Activated CD8-positive, alpha-beta memory T cell treated with anti-CD3 and anti-CD28 coated beads, Interleukin-2, amount 10 ng/mL, durations not matched to agents 7 days and 5 days (primary cell): ENCODE measurements at places on chromosomes 4 and X. TPM values are rescaled to one million over a fixed set of nuclear protein-coding genes. Genes with fewer than 3 reads are reported as not detected.

DNA sequence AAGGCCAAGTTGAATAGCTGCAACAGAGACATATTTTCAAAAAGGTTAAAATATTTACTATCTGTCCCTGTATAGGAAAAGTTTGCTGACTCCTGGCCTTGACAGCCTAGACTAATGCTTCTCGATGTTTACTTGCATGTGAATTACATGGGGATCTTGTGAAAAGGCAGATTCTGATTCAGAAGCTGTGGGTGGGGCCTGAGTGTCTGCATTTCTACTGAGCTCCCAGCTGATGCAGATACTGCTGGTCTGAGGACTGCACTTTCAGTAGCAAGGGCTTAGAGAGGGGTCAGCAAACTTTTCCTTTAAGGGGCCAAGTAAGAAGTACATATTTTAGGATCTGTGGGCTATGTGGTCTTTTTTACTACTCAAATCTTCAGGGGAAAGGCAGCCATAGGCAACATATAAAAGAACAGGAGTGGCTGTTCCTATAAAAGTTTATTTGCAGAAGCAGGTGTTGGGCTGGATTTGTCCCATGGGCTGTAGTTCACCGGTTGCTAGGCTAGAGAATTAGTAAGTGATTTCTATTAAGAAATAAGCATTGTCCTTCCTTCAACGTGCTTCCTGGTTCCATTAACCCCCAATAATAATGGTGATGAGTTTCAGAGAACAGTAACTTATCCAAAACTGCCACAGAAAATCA, 97.2 kb upstream of the PDE5A start:
- H3K4me3 ChIP-seq, result no peak overlapping the region
- H3K36me3 ChIP-seq, result no peaks in the 10 kb centered on the region
- no peaks in the 10 kb centered on the region for H3K27me3 ChIP-seq
- no peaks in the 10 kb centered on the region for H3K4me1 ChIP-seq

DNA sequence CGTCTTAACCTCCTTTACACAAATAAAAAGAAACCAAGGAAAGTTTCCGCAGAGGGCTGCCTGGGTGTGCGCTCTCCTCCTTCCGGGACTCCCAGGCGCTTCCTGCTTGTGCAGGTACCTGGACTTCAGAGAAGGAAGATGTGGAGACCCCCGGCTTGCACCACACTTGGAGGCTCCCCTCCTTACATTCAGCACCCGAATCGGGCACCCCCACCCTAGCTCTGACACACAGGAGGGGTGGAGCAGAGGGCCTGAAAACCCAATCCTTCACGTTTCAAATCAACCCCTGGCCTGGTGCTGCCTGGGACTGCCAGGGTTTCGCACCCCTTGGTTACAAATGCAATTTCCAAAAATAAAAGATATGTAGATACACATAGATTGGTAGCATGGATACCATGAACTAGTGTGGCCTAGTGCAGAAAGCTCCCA, 3.1 kb downstream of the NKX3-2 start:
- no peak overlapping the region for H3K27ac ChIP-seq
- no peak for DNase-seq
- no peak overlapping the region for H3K4me3 ChIP-seq
- peaks cover 8% of the 10 kb centered on the region for H3K36me3 ChIP-seq
- peaks cover 86% of the 10 kb centered on the region for H3K27me3 ChIP-seq

- no peak for DNase-seq
- no peaks in the 10 kb centered on the region for H3K4me1 ChIP-seq
These were observed 177.7 kb upstream of the PPARGC1A start for GRCh38 chr4:24067367-24068193.

DNA sequence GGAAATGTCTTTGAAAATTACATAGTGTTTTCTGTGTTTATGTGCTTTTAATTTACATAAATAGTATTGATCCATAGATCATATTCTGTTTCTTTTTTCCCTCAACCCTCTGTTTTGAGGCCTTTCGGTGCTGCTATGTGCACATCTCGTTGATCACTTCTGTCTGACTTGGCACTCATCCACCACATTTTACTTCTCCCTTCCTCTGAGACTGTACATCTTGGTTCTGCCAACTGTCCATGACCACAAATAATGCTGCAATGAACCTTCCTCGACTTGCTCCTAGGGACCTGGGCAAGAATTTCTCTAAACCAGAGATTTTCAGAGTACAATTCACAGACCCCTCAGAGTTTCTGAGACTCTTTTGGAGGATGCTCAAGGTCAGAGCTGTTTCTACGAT, 74.4 kb downstream of the RTL5 start:
- H3K4me1 ChIP-seq, result peaks cover 7% of the 10 kb centered on the region
- peaks cover 34% of the 10 kb centered on the region for H3K27me3 ChIP-seq

Gene LAGE3
- total RNA-seq, result 38.8 TPM

DNA sequence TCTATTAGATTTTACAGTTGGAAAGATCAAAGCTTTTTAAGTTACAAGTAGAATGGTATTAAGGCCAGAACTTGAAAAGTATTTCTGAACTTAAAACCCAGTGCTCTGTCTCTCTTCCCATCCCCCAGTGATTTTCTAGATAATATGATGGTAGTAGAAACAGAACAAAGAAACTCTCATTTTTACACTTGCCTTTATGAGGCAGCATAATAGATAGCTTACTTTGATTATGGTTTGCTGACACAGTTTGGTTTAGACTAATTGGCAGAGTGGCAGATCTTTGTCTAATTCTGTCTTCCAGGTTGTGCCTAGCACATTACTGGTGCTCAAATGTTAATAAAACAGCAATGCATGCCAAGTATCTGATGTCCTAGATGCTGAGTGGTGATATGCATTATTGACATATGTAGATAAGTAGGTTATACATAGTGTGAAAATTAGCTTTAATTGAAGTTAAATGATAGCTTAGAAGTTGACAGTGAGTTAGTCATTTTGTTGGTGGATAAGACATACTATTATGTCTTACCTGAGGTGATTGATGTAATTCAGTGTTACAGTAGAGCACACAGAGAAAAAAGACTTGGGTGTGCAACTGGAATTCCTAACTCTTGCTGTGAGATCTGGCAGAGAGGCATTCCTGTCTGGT, 4.3 kb upstream of the RAPGEF2 start:
- peaks cover 6% of the 10 kb centered on the region for H3K27me3 ChIP-seq
- H3K36me3 ChIP-seq, result peaks cover 1% of the 10 kb centered on the region
- no peak overlapping the region for H3K27ac ChIP-seq
- no peak for DNase-seq
- peaks cover 16% of the 10 kb centered on the region for H3K4me1 ChIP-seq

Gene PCSK1N
- 0.21 TPM for total RNA-seq

- DNase-seq, result no peak
- H3K27ac ChIP-seq, result no peak overlapping the region
- H3K4me1 ChIP-seq, result peaks cover 16% of the 10 kb centered on the region
- no peaks in the 10 kb centered on the region for H3K27me3 ChIP-seq
These were observed 21.3 kb downstream of the IL15 start for GRCh38 chr4:141657550-141658250.

Gene TMEM271
- not detected for total RNA-seq

Gene GNPDA2
- total RNA-seq, result 9.7 TPM

DNA sequence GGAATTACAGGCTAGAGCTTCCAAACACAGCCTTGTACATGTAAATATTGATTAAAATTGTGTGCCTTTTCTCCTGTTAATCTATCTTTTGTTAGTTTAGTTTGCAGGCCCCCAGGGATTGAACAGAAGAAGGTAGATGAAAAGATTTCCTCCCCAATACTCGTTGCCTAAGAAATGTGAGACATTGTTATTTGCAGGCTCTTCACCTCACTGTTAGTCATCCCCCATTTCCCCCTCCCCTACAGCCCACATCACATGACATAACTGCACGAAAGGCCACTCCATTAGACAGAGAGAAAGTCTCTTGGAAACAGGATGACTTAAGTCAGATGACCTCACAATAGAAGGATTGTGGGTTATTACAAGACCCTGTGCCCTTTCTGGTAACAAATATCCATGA, 13.3 kb upstream of the MID1 start:
- no peaks in the 10 kb centered on the region for H3K4me1 ChIP-seq
- DNase-seq, result no peak
- no peak overlapping the region for H3K4me3 ChIP-seq
- H3K27me3 ChIP-seq, result no peaks in the 10 kb centered on the region
- no peak overlapping the region for H3K27ac ChIP-seq

- DNase-seq, result no peak
- H3K27ac ChIP-seq, result no peak overlapping the region
- H3K36me3 ChIP-seq, result no peaks in the 10 kb centered on the region
- no peak overlapping the region for H3K4me3 ChIP-seq
- no peaks in the 10 kb centered on the region for H3K4me1 ChIP-seq
These were observed 197.4 kb downstream of the NWD2 start for GRCh38 chr4:37442062-37442323.
